ENCODE measurements at places on chromosomes 6 and 20.
A peak's percentile ranks its signal among the peaks of the same experiment; 100 is the strongest.

DNA sequence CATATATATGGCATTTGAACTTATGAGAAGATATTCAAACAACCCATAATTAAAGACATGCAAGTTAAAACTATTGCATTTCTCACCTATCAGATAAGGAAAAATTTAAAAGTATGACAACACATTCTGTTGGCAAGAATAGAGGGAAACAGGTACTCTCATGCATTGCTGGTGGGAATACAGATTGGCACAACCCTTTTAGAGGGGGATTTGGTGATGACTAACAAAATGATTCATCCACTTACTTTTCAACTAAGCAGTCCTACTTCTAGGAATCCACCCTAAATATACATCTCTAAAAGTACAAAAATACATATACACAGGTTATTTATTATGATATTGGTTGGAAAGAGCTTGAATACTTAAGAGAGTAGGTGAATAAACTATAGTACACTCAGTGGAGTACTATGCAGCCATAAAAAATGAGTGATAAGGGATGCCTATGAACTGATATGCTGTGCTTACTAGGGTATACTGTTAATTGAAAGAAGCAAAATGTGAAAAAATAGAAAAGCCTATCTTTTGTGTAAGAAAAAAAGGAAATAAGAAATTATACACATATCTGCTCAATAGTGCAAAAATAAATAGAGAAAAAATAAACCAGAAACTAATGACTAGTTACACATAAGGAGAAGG, 42.2 kb downstream of the ADAT2 start:
- DNase-seq = no peak

DNA sequence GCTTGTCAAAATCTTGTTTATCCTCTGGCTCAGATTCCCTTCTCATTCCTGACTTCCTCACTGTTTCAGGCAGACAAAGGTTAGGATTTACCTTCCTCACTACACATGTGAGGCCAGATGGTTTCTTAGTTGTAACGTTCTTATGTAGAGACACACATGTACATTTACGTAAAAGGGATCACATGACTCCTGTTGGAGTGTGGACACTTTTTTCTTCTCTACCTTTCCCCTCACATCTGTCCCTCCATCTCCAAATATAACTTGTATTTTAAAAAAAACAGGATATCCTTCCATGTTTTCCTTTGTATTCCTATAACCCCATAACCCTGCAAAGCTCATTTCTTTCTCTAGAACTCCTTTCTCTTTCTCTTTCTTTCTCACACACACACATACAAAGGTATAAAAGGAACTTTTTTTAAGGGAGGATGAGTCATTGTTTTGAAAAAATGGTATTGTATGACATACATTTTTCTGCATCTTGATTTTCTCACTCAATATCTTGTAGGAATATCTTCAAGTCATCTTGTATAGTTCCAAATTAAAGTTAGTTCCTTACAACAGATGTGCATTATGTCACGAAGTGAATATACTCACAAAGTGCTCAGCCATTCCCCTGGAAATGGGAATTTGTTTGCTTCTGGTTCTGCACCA, 78.2 kb upstream of the SULF2 start:
- DNase-seq = no peak

GRCh38 chr6:81979329-81979728, 226.8 kb upstream of the TENT5A start:
- no peak for DNase-seq

- no peak for DNase-seq
Observed at GRCh38 chr20:51022227-51022802, 592 bp downstream of the KCNG1 start.

DNA sequence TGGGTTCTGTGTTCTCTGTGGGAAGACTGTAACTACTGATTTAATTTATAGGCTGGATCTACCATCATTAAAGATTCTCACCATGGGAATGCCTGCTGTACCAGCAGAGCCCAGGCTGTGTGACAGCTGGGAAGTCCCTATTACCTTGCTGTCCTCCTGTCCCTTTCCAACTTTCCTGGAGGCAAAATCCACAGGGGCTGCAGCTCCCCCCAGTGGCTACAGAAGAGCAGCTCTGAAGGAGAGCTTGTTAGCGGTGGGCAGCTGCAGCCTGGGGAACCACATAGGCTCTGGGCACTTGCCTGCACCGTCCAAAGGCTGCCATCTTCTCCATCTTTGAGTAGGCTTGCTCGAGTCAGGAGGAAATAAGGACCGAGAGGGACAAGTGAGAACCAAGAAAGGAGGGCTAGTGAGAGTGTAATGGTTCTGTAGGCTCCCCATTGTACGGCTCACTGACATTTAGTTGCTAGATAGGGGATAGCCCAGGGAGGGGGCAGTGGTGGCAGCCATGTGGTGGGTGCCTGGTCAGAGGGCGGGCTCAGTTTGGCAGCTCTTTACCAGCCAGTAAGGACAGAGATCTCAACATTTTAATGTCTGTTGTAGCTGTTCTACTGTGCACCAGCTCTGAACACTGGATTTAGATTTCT, 155.1 kb upstream of the MLIP start:
- peak; percentile 9 for DNase-seq

- DNase-seq = no peak
Observed at GRCh38 chr20:45041464-45042337, 59.2 kb downstream of the KCNS1 start.

GRCh38 chr6:146389740-146390139, 153.9 kb upstream of the RAB32 start:
- DNase-seq = no peak

- DNase-seq = no peak
Observed at GRCh38 chr6:73888050-73888449, 192.0 kb downstream of the CD109 start.

- DNase-seq = no peak
Observed at GRCh38 chr20:22834651-22835256, 200.4 kb upstream of the SSTR4 start.

DNA sequence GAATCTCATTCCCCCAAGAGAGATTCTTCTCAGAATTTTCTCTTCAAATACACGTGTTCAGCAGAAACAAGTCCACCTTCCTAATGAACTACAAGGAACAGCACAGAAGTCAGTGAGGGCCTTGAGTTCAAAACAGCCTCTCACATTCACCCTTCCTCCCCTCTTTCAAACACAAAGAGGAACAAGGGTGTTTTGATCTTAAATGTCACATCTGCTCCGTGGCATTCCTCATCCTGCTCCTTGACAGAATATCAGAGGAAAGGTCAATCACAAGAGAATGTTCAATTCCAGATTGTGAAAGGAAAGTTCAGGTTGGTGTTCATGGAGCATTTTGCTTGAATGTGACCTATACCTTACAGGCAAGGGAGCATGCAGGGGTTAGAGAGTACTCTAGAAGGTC, 35.6 kb upstream of the FAM210B start:
- no peak for DNase-seq

Data from germinal center (tissue), 1 donor.